ENCODE measurements at places on chromosomes 16 and 17.

DNA sequence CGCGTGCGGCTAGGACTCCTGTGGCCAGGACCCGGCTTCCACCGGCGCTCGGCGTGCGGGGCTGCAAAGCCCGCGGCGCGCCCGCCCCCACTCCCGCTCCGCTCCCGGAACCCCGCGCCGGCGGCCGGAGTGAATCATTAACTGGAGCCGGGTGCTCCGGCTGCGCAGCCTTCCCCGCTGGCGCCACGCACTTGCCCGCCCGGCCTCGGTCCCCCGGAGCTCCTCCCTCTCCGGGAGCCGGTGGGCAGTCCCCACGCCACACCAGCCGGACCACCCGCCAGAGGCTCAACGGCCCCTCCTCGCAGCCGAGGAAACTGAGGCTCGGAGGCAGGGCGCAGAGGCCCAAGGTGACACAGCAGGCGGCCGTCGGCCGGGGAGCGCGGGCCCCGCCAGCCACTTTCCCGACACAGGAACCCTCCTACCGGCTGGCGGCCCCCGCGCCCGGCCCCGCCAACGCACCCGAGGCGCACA is 580 bp downstream of the BCAR1 start:
- DNase-seq: no peak

DNA sequence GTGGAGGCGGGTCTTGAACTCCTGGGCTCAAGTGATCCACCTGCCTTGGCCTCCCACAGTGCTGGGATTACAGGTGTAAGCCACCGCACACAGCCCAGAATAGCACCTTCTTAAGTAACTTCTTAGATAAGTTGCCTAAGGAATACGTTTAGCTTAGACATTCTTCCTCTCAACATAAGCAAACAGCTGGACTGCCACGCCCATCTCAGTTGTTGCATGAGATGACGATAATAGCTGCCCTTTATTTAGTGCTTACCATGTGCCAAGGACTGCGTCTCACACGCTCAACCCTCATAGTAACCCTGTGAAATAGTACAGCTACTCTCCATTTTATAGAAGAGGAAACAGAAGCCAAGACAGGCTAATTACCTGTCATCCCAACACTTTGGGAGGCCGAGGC is 11.8 kb downstream of the HASPIN start:
- no peak for DNase-seq

DNA sequence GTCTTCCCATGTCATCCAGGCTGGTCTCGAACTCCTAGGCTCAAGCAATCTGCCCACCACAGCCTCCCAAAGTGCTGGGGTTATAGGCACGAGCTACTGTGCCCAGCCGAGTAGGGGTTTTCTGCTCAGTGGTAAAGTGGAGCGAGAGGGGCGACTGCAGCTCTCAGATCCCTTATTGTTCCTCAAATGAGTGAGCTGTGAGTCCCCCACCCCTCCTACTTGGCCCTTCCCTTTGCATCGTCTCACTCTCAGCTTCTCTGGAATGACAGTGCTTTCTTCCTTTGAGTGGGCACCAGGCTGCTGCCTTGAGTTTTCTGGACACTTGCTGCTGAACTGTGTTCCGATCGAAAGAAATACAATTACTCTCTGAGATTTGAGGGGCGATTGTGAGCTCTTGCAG is 63.5 kb downstream of the MSI2 start:
- no peak for DNase-seq

DNA sequence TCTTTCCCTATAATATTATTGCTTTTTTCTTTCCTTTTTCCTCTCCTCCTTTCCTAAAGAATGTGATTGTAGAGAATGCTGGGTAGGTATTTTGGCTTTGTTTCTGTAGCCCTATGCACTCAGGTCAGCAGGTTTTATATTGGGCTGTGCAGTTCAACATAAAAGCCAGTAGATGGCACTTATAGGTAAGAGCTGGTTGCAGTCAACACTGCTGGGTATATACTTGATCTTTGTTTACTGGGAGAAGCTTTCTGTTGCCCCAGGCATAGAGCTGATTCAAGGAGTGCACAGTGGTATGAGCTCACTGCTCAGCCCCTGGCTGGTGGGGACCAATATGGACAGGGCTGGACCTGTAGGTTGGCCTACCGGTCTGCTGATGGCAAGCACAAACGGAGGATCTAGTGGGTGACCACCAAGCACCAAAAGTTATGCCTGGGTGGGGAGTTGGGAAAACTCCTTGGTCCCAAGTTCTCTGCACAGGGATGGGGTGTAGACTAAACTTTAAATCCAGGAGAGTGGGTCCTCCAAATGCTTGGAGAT is 378.9 kb downstream of the PMP22 start:
- DNase-seq: no peak

DNA sequence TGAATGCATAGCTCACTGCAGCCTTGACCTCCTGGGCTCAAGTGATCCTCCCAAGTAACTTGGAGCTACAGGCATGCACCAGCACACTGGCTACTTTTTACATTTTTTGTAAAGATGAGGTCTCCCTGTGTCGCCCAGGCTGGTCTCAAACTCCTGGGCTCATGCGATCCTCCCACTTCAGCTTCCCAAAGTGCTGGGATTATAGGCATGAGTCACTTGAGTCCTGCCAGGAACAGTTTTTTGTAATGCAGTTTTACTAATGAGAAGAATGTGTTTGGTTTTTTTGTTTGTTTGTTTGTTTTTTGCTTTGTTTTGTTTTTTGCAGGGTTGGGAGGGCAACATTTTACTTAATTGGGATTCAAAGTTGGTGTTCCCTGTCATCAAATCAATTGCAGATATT is 22.2 kb downstream of the SOST start:
- no peak for DNase-seq

GRCh38 chr17:6170349-6170748 is 100.2 kb downstream of the WSCD1 start:
- DNase-seq: no peak

All from activated CD4-positive, alpha-beta T cell treated with anti-CD3 and anti-CD28 coated beads for 48 hours (primary cell).